NCI-H187 (cell line): ENCODE measurements at places on chromosomes 1 and 21.

- no peak for DNase-seq
Measured at GRCh38 chr1:116737855-116738321, 16.3 kb upstream of the CD2 start.

- no peak for DNase-seq
Measured at GRCh38 chr1:40754201-40754600, 29.4 kb upstream of the KCNQ4 start.

GRCh38 chr1:25876693-25877077, 1.2 kb upstream of the PAQR7 start:
- DNase-seq = no peak

GRCh38 chr1:95467036-95467435, 233.0 kb downstream of the RWDD3 start:
- no peak for DNase-seq

GRCh38 chr21:41458121-41458520, 32.1 kb downstream of the MX1 start:
- no peak for DNase-seq

GRCh38 chr1:179026813-179027669, 1.3 kb downstream of the FAM20B start:
- DNase-seq = no peak

GRCh38 chr1:31182352-31182751, 57.3 kb downstream of the NKAIN1 start:
- peak; percentile 8 for DNase-seq

- no peak for DNase-seq
Measured at GRCh38 chr1:228860911-228861831, 125.9 kb downstream of the RHOU start.

DNA sequence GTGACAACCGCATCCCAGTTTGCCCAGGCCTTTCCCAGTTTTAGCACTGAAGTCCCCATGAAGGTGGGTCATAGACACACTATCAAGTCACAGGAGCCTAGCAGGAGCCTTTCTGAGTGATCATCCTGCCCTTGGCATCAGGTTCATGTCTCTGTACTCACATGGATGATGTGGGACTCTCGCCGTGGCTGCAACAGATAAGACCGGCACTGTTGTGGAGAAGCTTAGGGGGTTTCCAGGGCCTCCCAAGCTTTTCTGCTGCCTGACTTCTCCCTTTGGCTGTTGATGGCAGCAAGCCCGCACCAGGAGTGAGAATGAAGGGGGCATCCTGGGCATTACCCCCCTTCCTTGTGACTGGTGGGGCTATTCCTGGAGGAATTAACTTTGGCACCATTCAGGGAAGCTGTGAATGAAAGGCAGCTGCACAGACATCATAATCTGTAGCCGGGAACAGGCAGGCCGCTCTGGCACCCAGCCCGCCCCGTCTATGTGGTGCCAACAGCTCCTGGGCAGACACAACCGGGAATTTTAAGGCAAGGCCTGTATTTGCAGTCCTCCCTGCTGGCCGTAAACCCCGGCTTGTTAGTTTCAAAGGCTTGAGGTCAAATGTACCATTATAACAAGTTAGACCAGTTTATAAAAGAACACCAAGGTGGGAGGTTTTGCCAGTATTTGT, 148.6 kb downstream of the HUNK start:
- DNase-seq = no peak

DNA sequence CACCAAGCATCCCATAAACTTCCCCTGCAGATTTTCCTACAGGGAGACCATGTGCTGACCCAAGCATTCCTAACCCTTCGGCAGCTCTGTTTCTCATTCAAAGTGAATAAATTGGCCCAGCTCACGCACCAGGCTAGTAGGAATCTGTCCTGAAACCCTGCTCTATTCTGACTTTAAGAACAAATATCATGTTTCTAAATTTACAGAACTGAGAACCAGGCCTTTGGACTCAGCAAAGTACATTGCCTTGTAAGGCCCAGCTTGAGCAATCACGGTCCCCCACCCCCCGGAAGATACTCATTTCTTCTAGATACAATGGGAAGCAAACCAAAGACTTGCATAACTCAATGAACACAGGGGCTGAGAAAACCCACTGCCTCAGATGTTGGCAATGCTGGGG, 160.1 kb upstream of the NFIA start:
- DNase-seq = no peak

GRCh38 chr1:41364442-41365319, 3.4 kb downstream of the FOXO6 start:
- DNase-seq = no peak

GRCh38 chr1:221664253-221664652, 77.6 kb downstream of the DUSP10 start:
- DNase-seq = no peak

DNA sequence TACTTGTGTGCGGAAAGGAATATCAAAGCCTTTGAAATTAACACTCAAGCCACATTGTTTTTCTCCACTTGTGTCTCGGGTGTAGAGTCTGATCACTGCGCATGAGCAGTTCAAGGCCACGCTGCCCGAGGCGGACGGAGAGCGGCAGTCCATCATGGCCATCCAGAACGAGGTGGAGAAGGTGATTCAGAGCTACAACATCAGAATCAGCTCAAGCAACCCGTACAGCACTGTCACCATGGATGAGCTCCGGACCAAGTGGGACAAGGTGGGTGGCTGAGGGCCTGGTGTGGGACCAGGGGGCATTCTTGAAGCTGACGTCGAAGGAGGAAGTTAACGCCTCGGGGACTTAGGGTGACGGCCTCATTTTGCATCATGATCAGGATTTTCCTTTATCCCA, 43.7 kb upstream of the MTR start:
- no peak for DNase-seq

- no peak for DNase-seq
Measured at GRCh38 chr1:97849345-97850340, 71.2 kb downstream of the DPYD start.

GRCh38 chr1:189405419-189405818, 1072.2 kb downstream of the BRINP3 start:
- DNase-seq = no peak

DNA sequence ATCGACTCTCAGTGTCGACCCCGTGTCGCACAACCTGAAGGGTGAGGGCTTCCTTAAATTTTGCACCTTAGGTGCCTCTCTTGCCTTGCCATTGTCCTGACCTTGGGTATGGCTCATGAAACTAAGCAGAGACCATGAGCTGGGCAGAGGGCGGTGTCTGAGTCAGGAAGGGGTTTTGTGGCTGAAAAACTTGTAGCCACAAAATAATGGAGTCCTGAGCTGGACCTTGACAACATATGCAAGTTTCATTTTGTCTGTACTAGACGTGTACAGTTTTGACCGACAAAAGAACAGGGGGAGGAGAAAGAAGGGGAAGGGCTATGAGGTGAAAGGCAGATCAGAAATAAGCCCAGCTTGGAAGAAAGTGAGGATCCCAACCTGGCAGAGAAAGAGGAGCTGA, 8.3 kb upstream of the RUNX1 start:
- no peak for DNase-seq

DNA sequence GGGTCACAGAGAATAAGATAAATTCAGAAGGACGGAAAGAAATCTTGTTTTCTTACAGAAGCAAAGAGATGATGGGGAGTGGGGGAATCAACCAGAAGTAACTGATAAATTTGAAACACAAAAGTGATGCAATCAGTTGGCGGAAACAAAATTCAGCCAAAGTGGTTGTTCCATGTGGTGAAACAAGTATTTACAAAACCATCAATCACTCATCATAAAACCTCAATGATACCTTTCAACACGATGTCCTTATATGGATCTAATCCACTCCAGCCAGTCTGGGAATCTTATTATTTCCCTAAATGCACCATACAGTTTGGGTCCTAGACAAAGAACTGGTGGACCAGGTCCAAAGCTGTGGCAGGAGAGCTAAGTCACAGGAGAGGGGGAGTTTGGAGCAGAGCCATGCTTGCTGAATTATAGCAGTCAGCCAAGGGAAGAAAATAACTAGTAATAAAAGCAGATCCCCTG, 303.8 kb upstream of the LRRC7 start:
- no peak for DNase-seq

- no peak for DNase-seq
Measured at GRCh38 chr1:26585471-26585870, 55.9 kb downstream of the RPS6KA1 start.

DNA sequence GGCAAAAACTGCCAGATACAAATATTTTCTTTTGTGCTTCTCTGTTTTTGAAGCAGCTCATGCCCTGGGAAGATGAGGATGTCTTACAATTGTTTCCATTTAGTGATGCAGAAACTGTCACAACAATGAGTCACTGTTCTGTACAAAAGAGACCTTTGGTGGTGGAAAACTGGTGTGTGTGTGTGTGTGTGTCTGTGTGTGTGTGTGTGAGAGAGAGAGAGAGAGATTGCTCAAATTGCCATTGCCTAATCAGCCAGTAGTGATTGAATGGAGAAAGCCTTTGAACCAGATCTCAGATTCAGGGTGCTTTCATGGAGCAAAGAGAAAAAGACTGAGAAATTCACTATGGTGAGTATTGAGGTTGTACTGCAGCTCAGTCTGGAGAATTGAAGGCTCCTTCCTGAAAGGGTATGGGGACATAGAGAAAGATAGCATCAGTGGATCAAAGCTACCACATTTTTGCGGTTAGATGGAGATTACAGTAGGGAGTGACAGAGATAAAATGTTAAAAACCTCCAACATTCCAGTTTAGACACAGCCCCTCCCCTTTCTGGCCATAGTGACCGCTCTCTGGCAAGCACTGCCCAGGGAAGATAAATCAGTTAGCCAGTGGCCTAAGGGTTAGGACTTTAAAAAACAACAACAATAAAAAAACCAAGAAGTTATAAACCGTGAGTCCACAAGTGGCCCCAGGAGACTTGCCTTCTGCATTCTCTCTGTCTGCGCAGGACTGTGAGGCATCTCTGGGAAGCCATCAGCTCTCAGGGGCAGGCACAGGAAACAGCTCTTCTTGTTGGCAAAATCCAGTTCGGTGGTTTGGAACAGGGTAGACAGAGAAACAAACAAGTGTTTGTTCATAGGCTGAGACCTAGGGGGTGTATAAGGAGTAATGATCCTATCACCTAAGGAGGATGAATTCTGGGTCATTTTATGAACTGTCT, 406.5 kb downstream of the DUSP10 start:
- DNase-seq = no peak

- no peak for DNase-seq
Measured at GRCh38 chr1:113271039-113271438, 119.3 kb upstream of the MAGI3 start.

GRCh38 chr1:183179033-183179432, 7.0 kb upstream of the LAMC2 start:
- DNase-seq = no peak

GRCh38 chr21:41366522-41367151, 4.8 kb downstream of the MX2 start:
- DNase-seq = no peak

GRCh38 chr1:107972391-107973180, 7.6 kb upstream of the VAV3 start:
- no peak for DNase-seq

- DNase-seq = no peak
Measured at GRCh38 chr1:194194724-194195123, 1008.3 kb upstream of the B3GALT2 start.

DNA sequence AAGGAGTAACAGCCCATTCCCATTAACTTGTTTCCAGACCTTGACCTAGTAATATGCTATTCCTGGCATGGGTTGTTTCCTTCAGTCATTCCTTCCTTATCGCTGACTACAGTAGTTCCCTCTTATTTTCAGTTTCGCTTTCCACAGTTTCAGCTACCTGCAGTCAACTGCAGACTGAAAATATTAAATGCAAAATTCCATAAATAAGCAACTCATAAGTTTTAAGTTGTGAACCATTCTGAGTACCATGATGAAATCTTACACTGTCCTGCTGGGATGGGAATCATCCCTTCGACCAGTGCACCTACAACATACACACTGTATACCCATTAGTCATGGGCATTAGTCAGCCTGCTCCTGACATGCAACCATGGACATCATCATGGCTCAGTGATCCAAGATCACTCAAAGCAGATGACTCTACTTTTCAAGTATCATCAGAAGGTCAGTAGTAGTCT, 66.7 kb downstream of the CCDC30 start:
- no peak for DNase-seq

DNA sequence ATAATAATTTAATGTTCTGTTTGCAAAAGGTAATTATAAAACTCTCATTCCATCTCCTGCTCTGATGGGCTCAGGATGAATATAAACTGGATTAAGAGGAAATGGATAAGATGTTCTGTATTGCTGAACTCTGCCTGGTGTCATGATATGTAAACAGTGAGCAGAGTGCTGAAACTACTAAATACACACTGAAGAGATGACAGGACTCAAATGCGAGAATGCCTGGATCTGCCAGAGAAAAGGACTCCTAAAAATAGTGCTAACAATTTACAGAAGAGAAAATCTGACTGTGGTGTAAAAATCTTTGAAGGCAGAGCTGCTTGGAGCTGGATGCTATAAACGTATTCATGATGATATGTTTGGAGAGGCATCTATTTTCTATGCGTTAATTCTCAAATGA, 303.2 kb downstream of the RWDD3 start:
- DNase-seq = no peak

DNA sequence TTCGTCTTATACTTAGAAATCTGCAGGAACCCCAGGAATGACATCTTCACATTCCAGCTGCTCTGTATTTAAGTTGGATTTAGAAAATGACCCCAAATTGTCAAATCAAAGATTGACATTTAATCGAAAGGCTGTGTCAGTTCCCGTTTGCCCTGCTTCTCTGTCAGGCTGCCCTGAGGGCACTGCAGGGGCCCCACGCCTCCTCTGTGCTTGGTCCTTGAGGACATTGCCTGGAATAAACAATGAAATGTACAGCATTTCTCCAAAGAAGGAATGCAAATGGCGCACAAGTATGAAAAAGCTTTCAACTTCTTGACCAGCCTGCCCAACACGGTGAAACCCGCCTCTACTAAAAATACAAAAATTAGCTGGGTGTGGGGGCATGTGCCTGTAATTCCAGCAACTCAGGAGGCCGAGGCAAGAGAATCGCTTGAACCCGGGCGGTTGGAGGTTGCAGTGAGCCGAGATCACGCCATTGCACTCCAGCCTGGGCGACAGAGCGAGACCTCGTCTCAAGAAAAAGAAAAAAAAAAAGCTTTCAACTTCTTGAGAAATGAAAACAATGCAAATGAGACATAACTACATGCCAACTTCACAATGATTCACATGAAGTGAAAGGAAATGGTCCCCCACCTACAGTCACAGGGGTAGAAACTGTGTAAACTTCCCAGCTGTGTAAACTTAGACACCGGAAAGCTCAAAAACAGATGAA, 3.0 kb downstream of the TMPRSS3 start:
- no peak for DNase-seq

DNA sequence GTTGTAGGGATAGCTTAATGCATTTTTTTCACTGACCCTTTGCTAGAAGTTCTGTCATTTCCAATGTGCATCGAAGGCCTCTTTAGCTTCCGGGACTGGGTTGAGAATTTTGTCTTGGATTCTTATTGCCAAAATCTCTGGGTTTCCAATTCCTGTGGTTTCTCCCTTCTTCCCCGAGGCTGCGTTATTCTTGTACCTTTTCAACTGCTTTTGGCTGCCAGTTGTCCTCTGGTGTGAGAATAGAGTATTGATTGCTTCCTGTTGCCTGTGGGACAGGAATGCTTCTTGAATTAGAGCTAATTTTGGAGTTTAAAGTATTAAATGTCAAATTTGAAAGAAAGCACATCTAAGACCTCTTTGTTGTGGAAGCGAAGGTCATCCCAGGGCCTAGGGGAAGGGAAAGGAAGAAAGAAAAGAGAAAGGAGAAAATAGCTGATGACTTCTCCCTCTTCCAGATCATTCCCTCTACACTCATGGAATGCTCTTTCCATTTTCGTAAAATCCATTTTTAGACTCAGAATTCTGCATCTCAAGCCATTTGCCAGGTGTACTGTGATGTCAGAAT, 21.1 kb downstream of the HUNK start:
- DNase-seq = no peak
